Nephron progenitor cell (in vitro differentiated cells): ENCODE measurements at places on chromosomes 13 and 19.

DNA sequence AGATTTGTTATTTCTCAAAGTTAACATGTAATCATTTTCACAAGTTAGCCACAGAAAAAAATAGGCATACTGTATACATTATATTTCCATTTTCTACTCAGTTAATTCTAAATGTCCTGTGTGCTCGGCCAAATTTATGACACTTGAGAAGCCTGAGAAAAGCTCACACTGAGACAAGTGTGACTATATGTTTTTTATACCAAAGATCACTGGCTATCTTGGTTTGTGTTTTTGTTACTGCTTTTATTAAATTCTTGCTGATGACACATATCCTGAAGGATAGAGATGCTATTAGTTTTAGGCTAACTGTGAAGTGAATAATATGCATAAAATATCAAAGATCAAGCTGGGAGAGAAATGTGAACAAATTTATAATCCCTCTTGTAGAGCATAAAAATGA lies 49.3 kb upstream of the IL17D start:
- peaks cover 24% of the 10 kb centered on the region for H3K36me3 ChIP-seq
- no peaks in the 10 kb centered on the region for H3K4me1 ChIP-seq
- no peak overlapping the region for H3K27ac ChIP-seq
- H3K4me3 ChIP-seq: no peak overlapping the region

DNA sequence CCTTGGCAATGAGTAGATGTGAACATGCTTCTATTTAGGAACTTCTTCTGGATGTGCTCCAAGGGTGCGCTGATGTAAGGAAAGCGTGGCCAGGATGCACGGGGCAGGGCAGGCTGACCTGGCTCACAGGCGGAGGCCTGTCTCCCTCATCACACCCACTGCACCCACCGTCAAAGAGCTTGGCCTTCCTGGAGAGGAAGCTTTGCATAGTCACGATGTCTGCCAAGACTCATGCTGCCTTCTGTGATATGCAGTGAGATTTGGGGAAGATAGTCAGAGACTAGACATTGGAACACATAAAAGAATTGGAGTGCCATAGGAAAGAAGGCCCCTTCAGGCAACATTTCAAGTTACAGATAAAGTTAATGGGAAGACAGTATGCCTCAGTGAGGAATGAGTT lies 82.0 kb downstream of the MYO16 start:
- no peak overlapping the region for H3K4me3 ChIP-seq
- no peak overlapping the region for H3K27ac ChIP-seq
- H3K4me1 ChIP-seq: peaks cover 8% of the 10 kb centered on the region
- no peaks in the 10 kb centered on the region for H3K36me3 ChIP-seq
- peaks cover 4% of the 10 kb centered on the region for H3K27me3 ChIP-seq

DNA sequence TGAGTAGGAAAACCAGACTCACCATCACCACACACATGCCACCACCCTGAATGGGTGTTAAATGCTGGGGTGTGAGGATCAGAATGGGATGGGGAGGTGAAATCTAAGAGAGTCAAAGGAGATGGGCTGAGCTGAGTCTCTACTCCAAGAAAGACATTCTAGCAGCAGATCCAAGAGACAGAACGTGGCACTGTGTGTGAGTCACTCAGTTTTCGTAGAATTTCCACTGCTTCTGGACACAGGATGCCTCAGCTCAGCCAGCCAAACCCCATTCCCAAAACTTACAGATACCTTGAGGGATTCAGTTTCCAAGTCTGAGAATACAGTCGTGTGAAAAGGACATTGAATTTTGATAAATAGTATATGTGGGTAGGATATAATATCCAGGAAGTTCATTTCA lies 7.3 kb upstream of the CYP2A7 start:
- H3K27ac ChIP-seq: no peak overlapping the region
- H3K27me3 ChIP-seq: peaks cover 58% of the 10 kb centered on the region
- H3K36me3 ChIP-seq: no peaks in the 10 kb centered on the region
- H3K4me1 ChIP-seq: no peaks in the 10 kb centered on the region
- no peak overlapping the region for H3K4me3 ChIP-seq

DNA sequence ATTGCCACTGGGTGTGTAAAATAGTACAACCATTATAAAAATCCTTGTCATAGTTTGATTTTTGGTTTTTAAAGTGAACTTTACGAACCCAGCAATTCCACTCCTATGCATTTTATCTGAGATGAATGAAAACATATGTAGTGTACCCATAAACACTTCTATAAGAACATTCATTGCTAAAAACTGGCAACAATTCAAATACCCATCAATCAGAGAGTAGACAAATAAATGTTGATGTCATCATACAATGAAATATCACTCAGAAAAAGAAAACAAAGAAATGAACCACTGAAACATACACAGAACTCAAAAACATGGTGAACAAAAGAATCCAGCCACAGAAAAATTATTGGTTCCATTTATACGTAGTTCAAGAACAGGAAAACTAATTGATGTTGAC lies 202.3 kb downstream of the ABCC4 start:
- DNase-seq: no peak
- H3K36me3 ChIP-seq: peaks cover 49% of the 10 kb centered on the region
- no peak overlapping the region for H3K27ac ChIP-seq
- no peak overlapping the region for H3K4me3 ChIP-seq
- H3K27me3 ChIP-seq: no peaks in the 10 kb centered on the region
- H3K4me1 ChIP-seq: peaks cover 14% of the 10 kb centered on the region

DNA sequence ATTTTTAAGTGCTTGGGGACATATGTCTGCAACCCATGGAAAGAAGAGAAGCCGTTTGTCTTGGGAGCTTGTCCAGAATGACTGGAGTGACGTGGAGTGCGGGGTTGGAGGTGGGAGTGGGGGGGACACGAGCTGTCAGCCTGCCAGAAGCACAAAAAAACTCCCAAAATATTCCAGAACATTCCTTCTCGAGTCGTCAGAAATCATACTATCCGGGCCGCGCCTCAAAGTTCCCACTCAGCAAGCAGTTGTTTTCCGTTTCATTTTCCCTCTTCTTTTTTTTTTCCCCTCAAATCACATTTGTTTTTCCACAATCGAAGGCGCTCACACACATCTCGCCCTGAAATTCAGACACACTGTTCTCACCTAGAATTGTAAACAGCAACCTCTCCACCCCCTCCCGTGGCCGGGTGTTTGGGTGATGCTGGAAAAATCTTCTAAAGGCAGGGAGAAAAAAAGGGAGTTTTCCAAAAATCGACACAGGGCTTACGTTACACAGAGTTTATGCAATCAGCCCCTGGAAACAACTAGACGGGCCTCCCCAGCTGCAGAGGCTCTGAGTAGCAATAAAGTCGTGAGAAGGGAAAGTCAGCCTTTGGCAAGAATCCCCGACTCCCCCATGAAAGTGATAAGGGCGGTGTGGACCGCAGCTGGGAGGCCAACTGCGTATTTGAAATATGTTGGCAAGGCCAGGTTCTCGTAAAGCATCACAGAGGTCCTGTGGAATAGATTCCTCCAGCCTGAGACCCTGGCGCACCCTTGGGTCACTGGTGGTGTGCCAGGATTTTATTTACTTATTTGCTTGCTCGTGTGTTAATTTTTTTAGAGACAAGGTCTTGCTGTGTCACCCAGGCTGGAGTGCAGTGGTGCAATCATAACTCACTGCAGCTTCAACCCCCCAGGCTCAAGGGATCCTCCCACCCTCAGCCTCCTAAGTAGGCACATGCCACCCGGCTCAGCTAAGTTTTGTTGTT lies 31.2 kb upstream of the KLF2 start:
- peak; percentile 19 for DNase-seq
- H3K27ac ChIP-seq: peak overlapping the region; percentile 97
- H3K4me1 ChIP-seq: peaks cover 22% of the 10 kb centered on the region
- H3K27me3 ChIP-seq: peaks cover 18% of the 10 kb centered on the region
- H3K36me3 ChIP-seq: no peaks in the 10 kb centered on the region

DNA sequence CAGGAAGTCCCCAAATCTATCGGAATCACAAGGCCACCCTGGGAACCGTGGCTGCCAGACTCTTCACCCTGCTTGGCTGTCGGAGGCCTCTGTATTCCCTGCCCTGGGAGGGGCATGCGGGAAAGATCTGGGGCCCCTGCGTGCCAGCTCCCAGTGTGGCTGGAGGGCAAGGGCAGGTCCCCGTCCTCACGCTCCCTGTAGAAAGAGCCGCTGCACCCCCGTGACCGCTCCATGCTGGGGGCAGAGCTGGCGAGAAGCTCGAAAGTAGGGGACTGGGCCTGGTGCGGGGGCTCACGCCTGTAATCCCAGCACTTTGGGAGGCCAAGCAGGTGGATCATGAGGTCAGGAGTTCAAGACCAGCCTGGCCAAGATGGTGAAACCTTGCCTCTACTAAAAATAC lies 208.4 kb upstream of the SOX1 start:
- H3K36me3 ChIP-seq: no peaks in the 10 kb centered on the region
- no peak overlapping the region for H3K27ac ChIP-seq
- DNase-seq: no peak
- H3K27me3 ChIP-seq: peaks cover 13% of the 10 kb centered on the region

GRCh38 chr19:18723871-18724377 lies 40.4 kb downstream of the CRTC1 start:
- H3K36me3 ChIP-seq: peaks cover 24% of the 10 kb centered on the region
- peak overlapping the region; percentile 39 for H3K27ac ChIP-seq
- H3K27me3 ChIP-seq: peaks cover 8% of the 10 kb centered on the region
- H3K4me1 ChIP-seq: peaks cover 47% of the 10 kb centered on the region
